ENCODE measurements at places on chromosomes 2 and 18. TPM values are rescaled to one million over a fixed set of nuclear protein-coding genes. Genes with fewer than 3 reads are reported as not detected.

DNA sequence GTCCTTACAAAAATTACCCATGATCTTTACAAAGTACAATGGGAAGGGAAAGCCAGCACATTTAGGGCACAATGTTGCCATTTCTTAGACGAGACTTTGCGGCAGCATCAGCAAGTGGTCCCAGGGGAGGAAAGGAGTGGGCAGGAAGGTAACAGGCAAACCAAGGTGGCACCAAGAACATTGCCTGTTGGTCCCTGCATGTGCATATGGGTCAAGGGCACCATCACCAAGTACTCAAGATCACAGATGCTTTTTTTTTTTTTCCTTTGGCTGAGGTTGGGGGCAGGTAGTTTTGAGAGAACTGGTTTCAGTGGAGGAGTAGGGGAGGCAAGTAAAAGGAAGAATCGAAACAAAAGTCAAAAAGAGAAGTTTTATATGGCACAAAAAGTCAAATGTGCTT is 752 bp upstream of the CYTIP start:
- DNase-seq, result no peak

- no peak for DNase-seq
Observed at GRCh38 chr2:173117678-173118077, 42.0 kb downstream of the MAP3K20 start.

DNA sequence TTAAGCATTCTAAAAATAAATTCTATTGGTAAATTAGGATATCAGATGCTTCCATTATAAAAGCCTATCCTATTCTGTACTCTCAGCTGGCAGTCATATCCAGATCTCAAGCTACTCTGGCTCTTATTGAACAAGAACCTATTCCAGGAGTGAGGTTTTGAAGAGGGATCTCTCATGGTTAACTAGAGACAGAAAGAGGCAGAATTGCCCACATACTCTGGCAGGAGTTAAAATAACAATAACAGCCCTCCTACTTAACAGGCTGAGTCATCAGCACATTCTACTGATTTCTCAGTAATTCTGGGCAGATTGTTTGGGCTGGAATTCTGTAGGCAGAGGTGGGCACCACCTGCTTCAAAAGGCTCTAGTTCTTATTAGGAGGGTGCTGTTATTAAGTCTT is 142.0 kb upstream of the UNC80 start:
- DNase-seq, result no peak

- no peak for DNase-seq
Observed at GRCh38 chr2:187547353-187547979, 6.8 kb downstream of the TFPI start.

The RBKS gene
- 3.9 TPM for total RNA-seq

Measured in cardiac septum (tissue), 1 donor.